ENCODE measurements at places on chromosomes 7 and 10.
A peak's percentile ranks its signal among the peaks of the same experiment; 100 is the strongest.

DNA sequence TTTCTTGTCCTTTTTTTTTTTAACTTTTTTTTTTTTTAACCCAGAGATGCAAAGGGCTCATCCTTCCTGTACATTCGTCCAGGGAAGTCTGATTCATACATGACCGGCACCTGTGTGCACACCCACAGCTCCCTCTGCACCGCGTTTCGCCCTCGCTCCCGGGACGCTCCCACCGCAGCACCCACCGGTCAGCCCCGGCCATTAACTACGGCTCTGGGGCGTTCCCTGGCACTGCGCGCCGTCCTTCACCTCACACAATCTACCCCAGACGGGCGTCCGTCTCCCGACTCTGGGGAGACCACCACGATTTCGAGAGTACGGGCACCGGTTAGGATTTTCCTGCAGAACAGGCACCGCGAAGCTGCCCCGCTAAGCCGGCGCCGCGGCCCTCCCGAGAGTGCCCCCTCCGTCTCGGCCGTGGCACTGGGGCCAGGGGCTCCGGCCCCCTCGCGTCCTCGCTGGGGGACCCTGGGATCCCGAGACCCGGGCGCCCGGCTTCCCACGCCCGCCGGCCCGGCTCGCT, 452 bp downstream of the ATE1 start:
- DNase-seq: no peak

GRCh38 chr7:28767356-28767755, 190.8 kb downstream of the TRIL start:
- no peak for DNase-seq

DNA sequence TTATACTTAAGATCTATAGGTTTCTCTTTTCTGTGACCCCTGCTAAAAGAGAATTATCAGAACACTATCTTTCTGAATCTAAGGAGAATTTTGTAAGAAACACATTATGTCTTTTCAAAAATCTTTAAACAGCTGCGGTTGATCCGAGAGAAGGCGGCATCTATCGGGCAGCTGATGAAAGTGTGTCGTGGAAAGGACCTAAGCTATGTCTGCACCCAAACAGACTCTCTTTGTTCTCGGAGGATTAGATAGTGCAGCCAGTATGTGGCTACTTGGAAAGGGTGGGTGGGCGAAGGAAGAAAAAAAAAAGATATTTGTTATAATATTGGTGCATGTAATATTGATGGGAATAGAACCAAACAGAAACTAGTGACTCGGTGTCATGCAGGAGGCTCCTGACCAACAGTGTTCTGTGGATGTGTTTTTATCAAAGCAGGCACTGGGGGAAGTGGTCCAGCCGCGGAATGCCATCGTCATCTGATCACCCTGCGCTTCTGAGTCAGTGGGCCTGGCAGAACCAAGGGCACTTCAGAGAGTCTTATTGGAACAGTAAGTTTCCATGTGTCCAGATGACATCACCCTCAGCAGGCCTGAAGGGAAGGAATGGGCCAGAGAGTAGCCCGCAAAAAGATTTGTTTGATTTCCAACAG, 509.7 kb upstream of the AKR1E2 start:
- peak; percentile 57 for DNase-seq

DNA sequence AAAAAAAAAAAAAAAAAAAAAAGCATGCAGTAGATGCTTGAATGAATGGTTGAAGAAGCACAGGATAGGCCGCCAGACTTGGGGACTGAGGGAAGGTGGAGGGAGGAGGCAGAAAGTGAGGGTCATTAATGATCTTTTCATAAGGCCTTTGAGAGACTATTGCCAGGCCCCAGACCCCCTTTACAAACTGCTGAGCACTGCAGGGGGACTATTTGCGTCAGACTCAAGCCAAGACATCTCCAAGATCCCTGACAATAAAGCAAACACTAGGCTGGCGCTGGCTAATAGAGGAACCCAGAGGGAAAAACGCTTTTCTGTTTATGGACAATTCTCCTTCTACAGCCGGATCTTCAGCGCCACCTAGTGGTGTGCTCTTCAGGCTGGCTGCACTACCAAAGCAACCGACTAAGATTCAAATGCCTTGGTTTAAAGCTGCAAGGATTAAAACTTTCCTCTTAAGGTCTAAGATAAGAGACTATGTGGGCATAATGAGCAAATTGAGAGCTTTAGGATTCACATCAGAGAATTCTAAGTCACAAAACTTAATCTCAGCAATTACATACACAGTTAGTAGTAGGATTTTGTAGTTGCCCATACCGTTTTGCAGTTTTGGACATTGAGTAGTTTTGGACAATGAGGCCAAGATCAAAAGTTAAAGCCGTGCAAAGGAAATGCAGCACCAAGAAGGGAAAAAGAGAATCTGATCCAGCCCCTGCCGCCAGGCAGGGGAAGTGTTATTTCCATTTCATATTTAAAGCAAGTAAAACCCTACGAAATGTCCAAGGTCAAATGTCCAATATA, 17.9 kb upstream of the AGK start:
- peak; percentile 81 for DNase-seq

DNA sequence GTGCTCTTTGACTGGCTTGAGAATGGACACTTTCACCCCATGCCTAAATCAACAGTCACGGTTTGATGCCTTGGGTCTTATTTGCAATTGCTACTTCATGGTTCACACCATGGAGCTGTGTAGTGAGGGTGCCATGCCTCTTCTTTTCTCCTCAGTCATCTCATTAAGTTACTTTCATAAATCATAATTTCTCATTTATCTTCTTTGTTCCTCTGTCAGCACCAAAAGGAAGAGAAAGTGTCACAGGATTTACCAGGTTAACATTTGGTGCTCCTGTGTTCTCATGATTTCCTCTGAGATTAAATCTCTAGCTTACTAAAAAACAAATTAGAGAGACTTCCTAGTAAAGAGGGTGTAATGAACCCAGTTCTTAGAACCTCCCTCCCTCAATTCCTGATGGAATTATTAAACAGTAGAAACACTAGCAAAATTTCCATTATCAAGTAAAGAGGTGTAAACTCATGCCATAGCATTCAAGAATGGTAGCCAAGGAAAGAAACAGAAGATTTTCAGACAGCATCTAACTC, 75.7 kb downstream of the RAMP3 start:
- no peak for DNase-seq

GRCh38 chr7:66140924-66141323, 26.3 kb downstream of the CRCP start:
- DNase-seq: peak; percentile 75

GRCh38 chr7:23055582-23056178, 41.8 kb upstream of the HYCC1 start:
- DNase-seq: peak; percentile 43

DNA sequence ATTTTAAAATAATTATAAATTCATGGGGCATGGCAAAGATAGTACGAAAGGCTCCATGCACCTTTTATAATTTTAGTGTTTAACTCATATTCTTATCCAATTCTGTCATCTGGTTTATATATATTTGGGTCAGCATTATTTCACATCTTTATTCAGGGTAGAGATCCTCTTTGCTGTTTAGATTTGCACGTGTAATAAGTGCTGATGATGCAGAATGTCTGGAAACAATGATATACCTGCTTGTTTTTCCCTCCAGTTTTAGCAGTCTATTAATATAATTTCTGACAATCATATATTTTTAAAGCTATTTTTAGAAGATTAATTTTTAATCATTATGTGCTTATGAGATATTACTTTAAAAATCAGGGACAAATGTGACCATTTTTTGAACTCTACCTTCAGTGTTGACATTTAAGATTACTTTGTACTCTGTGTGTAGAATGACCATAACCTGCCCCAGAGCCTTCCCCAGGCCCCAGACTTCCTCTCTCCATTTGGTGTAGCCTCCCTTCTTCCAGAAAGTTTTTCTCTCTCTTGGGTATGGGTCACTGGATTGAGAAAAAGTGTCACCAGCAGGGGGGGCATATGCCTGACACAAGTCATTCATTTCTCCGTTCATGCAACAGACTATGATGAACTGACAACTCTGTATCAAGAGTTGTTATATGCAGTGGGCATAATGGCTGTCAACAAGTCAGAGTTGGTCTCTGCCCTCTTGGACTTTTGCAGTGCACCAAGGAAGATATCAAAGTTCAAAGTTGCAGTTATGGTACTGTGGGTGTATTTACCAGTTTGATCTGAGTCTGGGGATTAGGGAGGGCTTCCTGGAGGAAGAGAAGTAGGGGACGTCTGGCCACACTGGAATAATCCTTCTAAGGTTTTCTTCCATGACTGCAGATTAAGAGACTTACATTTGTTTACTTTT, 192.6 kb upstream of the CCDC6 start:
- DNase-seq: no peak

DNA sequence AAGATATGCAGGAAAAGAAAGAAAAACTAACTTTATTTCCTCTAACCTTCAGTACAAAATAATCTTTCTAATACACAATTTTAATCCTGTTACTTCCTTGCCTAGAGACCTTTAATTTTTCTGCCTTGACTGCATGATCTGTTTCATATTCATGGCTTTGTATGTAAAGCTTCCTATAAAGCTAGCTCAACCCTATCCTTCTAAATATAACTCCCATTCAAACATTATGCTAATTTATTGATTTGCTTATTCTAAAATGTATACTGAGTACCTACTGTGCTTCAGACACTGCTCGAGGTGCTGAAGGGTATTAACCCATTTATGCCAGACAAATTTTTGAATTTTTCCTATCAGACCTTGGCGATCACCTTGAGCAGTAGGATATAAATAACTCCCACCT, 47.6 kb downstream of the SEMA3C start:
- DNase-seq: no peak

DNA sequence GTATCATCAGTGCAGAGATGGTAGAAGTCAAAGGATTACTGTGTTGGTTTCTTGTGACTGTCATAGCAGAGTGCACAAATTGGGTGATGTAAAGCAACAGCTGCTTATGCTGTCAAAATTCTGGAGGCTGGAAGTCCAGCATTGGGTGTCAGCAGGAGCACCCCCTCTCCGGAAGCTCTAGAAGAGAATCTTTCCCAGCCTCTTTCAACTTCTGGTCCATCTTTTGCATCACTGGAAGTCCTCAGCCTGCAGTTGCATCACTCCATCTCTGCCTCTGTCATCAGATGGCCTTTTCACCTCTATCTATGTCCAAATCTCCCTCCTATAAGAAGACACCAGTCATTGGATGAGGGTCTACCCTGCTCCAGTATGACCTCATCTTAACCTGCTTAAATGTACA, 35.8 kb upstream of the GALNTL5 start:
- DNase-seq: no peak

GRCh38 chr10:2921956-2922680, 145.2 kb upstream of the PFKP start:
- DNase-seq: no peak

DNA sequence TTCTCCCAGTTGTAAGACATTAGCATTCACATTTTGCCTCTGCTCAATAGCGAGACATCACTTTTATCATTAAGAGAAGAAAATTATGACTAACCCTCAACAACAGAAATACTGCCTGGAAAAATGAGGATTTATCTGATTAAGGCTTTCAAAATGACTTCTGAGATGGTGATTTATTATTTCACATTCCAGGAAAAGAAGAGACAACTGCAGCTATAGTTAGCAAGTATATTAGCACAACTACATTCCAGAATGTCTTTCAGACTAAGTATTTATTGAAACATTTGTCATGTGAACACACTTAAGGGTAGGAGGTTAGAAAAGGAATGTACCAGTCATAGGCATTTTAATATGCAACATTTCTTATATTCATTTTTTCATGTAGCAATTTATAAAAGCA, 162.0 kb downstream of the IQUB start:
- DNase-seq: no peak

DNA sequence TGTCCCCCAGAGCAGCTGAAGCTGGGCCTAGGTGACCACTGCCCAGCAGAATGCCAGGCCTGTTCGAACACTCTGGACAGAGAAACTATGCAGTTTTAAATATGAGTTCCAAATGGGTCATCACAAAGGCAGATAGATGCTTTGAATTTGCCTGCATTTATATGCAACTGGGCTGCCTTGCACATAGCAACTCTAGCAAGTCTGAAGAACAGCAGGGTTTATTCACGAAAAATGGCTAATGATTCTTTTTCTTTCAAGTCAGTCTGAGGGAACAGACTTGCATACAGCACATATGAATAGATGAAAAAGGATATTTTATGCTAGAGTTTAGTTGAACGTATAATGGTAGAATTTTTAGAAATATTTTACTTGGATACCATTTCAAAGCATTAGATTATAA, 68.5 kb downstream of the SLC35B4 start:
- DNase-seq: no peak

DNA sequence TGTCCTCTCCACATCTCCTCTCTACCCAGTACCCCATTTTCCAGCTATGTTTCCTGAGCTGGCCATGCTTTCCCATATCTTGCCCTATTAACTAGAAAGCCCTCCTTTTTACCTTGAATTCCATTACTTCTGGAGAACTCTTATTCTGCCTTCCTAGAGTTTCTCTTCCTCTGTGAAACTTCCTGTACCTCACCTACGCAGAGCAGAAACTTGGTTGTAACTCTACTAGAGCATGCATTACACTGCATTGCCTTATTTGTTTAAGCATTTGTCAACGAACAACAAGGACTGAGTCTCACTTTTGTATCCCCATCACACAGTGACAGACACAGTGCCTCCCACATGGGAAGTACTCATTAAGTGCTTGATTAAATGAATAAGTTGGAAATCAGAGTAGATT, 36.4 kb downstream of the VCL start:
- DNase-seq: no peak

DNA sequence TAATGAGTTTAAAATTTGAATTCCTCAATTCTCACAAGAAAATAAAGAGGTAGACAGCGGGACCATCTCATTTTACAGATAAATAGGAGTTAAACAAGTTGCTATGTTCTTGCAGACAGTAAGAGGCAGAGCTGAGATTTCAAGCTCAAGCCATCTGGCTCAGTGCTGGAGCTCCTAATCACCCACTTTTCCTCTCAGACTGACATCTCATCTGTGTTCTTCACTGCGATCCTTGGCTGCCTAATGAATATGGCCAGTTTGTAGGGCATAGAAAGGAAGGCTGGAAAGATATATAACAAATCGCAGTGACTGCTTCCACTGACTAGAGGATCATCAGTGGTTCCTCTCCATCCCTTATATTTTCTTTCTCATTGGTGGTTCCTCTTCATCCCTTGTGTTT, 151.2 kb downstream of the MPP7 start:
- no peak for DNase-seq

- DNase-seq: no peak
Observed at GRCh38 chr7:36232971-36233550, 80.0 kb downstream of the EEPD1 start.

- no peak for DNase-seq
Observed at GRCh38 chr7:123581162-123581459, 20.5 kb upstream of the ASB15 start.

DNA sequence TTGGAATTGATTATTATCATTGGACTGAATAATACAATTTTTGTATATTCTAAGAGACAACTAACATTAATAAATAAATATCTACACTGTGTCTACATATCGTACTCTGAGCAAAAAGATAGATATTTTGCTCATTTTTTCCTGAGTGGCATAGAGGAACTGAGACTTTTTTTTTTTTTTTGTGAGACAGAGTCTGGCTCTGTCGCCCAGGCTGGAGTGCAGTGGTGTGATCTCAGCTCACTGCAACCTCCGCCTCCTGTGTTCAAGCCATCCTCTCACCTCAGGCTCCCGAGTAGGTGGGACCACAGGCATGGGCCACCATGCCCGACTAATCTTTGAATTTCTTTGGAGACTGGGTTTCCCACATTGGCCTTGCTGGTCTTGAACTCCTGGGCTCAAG, 14.0 kb downstream of the KMT2E start:
- no peak for DNase-seq

All from astrocyte of the cerebellum (primary cell).